ENCODE measurements at places on chromosomes 13 and 19.

GRCh38 chr13:34011552-34012085, 193.7 kb downstream of the RFC3 start:
- no peak for DNase-seq

- no peak for DNase-seq
These were observed 1.9 kb upstream of the LYPD3 start for GRCh38 chr19:43467276-43467675.

- no peak for DNase-seq
These were observed 200.2 kb downstream of the SPRY2 start for GRCh38 chr13:80140685-80141084.

DNA sequence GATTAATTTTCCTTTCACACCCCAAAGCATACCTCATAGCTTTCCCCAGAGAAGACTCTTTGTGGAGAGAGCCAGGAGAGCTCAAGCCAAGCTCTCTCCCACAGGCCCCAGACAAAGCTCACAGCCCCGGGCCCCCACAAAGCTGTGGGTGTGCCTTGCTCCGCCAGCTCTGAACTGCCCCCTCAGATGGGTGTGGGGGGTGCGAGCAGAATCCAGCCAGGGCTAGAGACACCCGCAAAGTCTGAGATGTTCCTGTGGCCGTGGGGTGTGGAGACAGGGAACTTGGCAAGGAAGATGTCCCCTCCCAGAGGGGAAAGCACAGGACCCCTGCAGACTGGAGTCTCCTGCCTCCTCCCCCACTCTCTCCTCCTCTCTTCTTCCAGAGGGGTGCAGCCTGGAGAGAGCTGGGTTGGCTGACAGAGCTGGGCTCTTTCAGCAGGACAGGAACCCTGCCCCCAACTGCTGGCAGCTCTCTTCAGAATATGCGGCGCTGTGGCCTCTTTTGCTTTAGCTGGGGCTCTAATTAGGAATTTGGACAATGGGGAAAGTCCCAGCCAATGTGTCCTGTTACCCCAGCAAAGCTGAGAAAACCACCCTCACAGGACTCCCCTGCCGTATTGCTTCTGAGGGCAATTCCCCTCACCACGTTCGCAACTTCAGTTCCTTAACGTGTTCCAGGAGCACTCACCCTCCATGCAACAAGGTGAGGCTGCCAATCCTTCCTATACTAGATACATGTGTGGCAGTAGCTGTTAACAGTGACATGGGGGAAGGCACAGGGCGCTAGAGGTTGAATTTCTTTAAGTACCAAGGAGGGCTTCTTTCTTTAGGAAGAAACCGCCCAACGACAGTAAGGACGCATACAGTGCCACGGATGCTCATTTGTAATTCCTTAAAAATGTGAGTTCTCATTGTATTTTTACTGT, 170.0 kb downstream of the COL4A1 start:
- no peak for DNase-seq

DNA sequence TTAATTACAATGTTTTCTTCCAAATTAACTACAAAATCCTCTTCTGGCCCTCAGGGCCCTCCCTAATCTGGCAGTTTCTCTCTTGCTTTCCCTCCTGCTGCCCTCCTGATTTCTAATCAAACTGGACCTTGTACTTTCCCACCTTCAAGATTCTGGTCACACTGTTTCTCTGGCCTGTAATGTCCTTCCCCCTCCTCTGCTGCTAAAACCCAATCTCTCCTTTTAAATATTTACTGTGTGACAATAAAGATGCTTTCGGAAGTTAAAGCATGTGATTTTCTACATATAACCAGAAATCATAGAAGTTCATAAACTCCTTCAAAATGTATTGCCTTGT, 14.1 kb upstream of the HMGB1 start:
- DNase-seq, result no peak

GRCh38 chr19:1418496-1418775, 11.1 kb downstream of the DAZAP1 start:
- DNase-seq, result no peak

DNA sequence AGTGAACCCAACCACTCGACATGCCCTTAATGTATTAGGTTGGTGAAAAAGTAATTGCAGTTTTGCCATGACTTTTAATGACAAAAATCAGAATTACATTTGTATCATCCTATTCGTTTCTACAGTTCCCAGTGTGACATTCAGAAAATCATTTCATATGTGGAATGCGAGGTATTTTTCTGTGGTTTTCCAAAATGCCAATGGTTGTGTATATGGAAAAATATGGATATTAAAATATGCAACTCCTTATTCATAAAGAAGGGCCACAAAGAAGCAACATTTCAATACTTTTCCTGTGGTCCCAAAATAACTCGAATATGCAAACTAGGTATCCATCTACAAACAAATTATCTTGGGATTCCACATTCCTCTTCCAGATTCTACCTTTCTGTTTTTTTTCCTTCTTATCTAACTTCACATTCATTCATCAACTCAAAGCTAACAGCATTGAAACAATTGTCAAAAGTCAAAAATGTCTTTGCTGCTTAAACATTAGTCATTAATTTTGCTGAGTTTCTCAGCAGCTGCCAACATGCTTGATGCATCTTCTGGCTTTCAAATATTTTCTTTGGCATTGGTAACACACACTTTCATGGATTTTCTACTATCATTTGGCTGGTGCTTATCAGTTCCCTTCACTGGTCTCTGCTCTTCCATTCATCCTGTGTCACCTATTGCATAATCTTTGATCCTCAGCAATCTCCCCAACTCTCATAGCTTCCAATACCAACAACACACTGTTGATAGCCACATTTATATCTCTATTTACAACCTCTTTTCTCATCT, 1445.4 kb downstream of the EFNB2 start:
- no peak for DNase-seq

- DNase-seq, result no peak
These were observed 253.4 kb downstream of the TEX29 start for GRCh38 chr13:111573801-111574200.

GRCh38 chr13:34758628-34759027, 183.4 kb upstream of the NBEA start:
- no peak for DNase-seq

GRCh38 chr13:60837806-60838205, 440.8 kb downstream of the TDRD3 start:
- DNase-seq, result no peak

DNA sequence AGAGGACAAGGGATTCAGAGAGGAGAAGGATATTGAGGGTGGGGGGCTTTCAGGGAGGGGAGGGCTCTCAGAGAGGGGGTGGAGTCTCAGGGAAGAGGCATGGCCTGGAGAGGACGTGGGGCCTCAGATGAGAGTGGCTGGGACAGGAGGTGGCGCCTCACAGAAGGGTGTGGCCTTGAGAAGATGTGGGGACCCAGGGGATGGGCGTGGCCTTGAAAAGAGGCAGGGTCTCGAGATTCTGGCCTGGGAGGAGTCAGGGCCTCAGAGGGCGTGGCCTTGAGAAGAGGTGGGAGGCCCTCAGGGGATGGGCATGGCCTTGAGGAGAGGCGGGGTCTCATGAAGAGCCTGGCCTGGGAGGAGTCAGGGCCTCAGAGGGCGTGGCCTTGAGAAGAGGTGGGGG, 23.7 kb upstream of the TNFSF14 start:
- DNase-seq, result no peak

DNA sequence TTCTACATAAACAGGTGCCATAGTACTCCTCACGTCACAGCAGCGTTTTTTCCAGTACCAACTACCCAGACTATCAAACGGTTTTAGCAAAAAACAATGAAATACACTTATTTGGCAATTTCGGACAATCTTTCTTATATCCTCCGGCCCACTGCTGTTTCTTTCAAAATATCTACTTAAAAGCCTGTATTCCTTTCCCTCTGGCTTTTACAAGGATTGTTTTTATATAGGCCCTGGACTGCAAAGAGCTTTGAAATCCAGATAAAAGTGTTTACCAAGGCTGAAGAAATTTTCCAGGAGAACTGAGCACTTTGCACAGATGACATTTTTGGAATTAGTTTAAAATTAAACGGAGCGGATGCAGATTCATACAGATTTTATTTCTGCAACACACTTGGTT, 255.9 kb upstream of the STARD13 start:
- DNase-seq, result no peak

DNA sequence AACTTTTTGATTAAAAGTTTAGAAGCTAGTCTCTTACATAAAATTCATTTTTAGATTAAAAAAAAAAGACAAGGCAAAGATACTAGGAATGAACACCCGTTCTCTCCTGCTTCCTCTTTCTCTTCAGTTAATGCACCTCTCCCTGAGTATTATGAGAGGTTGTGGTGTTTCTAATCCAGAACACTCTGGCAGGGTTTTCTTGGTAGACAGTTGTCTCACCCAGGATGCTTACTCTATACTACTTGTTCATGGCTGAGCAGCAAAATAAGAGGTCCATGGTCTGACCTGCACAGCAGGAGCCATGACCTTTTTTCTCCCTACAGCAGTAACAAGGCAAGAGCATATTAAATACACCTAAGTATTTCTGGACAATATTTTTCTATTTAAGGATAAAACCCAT, 62.0 kb downstream of the MICU2 start:
- no peak for DNase-seq

DNA sequence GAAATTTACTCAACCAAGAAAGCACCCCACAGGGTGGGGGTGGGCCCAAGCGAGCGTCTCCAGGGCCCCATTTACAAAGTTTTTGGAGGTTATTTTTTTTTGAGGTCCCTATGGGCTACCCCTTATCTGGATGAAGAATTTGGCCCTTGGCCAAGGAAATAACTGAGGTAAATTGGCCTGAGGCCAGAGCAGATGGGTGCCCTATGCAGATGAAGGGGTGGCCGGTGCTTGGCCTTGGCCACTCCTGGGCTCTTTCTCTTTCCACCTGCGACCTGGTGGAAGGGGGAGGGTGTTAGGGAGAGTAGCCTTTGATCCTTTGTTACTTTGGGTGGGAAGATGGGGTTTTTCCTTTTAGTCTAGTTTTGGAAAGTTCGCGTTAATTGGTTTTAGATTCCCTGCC, 15.5 kb downstream of the ZNF701 start:
- no peak for DNase-seq

DNA sequence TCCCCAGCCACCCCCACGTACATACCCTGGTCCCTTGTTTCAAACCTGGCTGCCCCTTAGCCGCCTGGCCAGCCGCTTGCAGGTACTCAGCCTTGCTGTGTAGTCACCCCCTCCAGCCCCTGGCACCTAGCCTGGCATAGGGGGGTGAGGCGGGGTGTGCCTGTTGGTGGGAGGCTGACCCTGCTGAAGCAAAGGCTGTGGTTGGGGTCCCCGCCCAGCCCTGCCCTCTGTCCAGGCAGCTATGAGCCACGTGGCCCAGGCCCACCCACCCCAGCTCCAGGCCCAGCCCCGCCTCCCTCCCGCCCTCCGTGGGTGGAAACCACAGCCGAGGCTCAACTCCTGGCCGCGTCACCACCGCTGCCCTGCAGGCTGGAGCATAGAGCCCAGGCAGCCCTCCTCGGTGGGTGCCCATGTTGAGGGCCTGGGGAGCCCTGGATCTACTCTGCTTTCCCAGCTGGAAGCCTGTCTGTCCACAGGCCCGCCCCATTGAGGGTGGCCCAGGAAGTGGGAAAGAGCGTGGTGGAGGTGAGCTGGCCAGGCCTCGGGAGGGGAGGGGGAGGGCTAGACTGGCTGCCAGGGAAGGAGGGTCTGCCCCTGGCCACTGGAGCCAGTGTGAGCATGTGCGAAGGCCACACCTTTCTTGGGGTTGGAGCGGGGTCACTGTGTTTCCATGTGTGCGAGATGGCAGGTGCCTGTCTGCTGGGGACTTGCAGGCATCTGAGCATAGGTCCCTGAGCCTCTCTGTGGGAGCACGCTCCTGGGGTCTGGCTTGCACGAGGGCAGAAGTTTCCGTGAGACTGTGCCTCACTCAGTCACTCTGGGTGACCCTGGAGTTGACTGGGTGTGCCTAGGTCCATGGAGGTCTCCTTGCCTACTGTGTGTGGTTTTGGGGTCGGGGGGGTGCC, 31.0 kb downstream of the PAK4 start:
- no peak for DNase-seq

DNA sequence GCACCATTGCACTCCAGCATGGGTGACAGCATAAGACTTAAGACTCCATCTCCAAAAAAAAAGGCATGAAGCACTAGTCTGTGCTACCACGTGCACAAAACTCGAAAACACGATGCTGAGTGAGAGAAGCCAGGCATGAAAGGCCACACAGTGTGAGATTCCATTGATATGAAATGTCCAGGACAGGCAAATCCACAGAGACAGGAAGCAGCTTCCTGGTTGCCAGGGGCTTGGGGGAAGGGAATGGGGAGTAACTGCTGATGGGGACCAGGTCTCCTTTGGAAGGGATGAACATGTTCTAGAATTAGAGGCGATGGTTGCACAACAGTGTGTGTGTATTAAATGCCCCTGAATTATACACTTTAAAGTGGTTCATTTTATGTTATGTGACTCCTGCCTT, 15.9 kb upstream of the JUND start:
- no peak for DNase-seq

GRCh38 chr19:34475026-34475974, 6.3 kb upstream of the WTIP start:
- peak; percentile 82 for DNase-seq

- DNase-seq, result no peak
These were observed 459.2 kb downstream of the FGF14 start for GRCh38 chr13:101942535-101943157.

GRCh38 chr13:108315273-108315672, 45.8 kb downstream of the TNFSF13B start:
- no peak for DNase-seq

- no peak for DNase-seq
These were observed 1105.1 kb downstream of the OLFM4 start for GRCh38 chr13:54133746-54134145.

DNA sequence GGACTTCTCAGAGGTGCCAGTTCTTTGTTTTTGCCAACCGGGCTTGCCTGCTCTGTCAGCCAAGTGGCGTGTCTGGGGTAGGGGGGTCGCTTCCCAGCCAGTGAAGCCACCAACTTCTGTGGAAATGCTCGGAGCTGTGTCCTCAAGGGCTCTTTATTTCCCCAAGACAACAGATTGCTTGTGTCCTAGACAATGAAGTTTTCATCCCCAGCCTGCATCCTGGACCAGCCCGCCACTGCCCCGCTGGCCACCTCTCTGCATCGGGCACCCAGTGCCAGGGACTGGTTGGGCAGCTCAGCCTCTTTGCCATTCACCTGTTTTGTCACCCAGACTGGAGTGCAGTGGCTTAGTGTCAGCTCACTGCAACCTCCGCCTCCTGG, 3.7 kb downstream of the RAB11B start:
- DNase-seq, result no peak

GRCh38 chr13:32261567-32261966, 53.6 kb downstream of the ZAR1L start:
- DNase-seq, result no peak

- DNase-seq, result no peak
These were observed 42.2 kb upstream of the NBEA start for GRCh38 chr13:34899888-34900287.

GRCh38 chr13:20017365-20017711, 58.8 kb downstream of the ZMYM2 start:
- DNase-seq, result no peak

GRCh38 chr19:50507376-50507775, 3.6 kb downstream of the JOSD2 start:
- no peak for DNase-seq

Measured in GM04503 (cell line).